ENCODE measurements at places on chromosomes 7 and 10.

GRCh38 chr7:82360591-82361368 lies 82.8 kb downstream of the CACNA2D1 start:
- no peak for DNase-seq

- no peak for DNase-seq
These were observed 325.0 kb downstream of the PLXNA4 start for GRCh38 chr7:132251327-132251659.

DNA sequence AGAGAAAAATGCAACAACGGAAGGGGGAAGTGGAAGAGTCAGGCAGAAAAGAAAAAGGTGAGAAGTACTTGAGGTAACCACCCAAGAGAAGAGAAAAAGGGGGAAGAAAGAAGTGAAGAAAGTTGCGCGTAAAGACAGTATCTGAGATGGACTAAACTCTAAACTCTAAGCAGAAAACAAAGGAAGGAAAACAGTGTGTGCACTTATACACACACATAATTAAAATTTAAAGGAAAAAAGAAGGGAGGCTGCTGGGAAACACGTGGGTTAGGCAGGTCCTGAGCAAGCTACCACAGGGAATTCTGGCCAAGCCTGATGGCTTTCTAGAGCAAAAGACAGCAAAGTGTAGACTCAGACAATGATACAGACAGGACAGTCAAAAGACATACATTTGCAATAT lies 78.0 kb downstream of the UBE2H start:
- DNase-seq: no peak

DNA sequence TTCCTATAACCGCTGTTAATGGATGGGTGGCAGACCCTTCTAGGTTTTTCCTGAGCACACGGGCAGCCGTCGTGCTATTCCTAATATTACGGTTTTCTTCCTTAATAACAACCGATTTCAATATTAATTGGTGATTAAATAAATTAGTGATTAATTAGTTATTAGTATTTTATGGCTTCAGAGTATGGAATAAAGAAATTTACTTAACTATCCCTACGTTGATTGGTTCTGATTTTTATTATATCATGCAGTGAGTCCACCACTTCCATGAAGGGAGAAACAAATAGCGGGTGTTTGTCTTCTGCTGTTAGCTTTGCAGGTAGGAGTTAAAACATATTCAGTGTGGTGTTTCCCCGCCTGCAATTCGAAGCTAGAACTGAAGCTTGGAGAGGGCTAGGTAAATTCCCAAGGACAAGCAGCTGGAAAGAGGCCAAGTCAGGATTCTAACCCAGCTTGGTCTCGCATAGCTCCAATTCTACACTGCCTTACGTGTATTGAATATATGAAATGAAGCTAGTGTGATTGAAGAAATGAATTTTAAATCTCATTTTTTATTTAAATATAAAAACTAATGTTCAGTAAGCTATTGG lies 928 bp upstream of the CSTF2T start:
- no peak for DNase-seq

- no peak for DNase-seq
These were observed 250.8 kb downstream of the CCDC3 start for GRCh38 chr10:12750526-12751201.
